RCC 7860 (cell line): ENCODE measurements at places on chromosomes 11 and 22.
A peak's percentile ranks its signal among the peaks of the same experiment; 100 is the strongest.

- peak; percentile 27 for DNase-seq
These were observed 940 bp upstream of the C11orf91 start for GRCh38 chr11:33701302-33702230.

DNA sequence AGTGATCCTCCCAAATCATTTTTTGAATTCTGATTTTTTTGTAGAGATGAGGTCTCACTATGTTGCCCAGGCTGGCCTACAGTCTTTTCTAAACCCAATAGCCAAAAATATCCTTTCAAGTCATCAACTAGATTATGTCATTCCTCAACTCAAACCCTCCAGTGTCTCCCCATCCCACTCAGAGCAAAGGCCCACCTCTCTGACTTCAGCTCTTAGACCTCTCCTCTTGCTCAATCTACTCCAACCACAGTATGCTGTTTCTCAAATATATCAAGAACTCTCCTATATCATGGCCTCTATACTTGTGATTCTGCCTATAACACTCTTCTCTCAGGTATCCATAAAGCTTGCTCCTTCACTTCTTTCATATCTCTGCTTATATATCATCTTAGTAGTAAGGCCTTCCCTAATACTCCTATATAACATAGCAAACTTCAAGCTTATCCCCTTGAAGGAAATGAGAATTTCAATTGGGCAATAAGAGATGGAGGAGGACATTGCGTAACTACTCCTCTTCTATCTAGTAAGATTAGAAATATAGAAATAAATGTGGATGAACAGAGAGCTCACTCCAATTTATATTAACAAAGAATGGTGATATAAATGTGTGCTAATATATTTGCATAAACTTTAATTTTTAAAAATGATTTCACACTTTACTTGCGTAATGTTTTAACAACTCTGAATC lies 24.5 kb downstream of the DLG2 start:
- DNase-seq, result no peak

- DNase-seq, result no peak
These were observed 27.9 kb downstream of the PPFIA1 start for GRCh38 chr11:70298243-70298915.

GRCh38 chr22:19961868-19962245 lies 20.2 kb upstream of the TXNRD2 start:
- DNase-seq, result no peak

- DNase-seq, result no peak
These were observed 14.6 kb downstream of the SCGB2A1 start for GRCh38 chr11:62223095-62223494.

- no peak for DNase-seq
These were observed 188.9 kb upstream of the SESN3 start for GRCh38 chr11:95419915-95420314.

DNA sequence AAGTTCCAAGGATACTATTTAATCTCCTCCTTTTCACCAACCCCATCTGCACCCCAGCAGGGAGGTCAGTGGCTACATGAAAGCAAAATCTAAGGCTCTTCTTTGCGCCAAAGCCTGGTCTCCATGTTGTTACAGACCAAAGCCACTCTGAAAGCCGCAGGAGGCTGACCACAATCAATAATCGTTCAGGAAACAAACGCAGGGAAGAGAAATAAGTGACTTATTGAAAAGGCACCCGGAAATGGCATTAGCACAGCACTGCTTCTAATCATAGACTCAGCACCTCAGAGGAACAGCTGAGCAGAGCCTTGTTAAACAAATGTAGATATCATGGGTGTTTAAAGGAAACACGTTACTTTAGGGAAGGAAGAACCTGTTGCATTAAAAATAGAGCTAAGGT lies 183.9 kb downstream of the KIRREL3 start:
- DNase-seq, result no peak

GRCh38 chr11:8988329-8989234 lies 15.2 kb downstream of the NRIP3 start:
- peak; percentile 49 for DNase-seq

GRCh38 chr22:24512043-24512442 lies 16.9 kb downstream of the UPB1 start:
- DNase-seq, result no peak

GRCh38 chr11:129729823-129730222 lies 85.8 kb upstream of the TMEM45B start:
- no peak for DNase-seq

- DNase-seq, result no peak
These were observed 122.1 kb downstream of the BCR start for GRCh38 chr22:23302171-23303002.

DNA sequence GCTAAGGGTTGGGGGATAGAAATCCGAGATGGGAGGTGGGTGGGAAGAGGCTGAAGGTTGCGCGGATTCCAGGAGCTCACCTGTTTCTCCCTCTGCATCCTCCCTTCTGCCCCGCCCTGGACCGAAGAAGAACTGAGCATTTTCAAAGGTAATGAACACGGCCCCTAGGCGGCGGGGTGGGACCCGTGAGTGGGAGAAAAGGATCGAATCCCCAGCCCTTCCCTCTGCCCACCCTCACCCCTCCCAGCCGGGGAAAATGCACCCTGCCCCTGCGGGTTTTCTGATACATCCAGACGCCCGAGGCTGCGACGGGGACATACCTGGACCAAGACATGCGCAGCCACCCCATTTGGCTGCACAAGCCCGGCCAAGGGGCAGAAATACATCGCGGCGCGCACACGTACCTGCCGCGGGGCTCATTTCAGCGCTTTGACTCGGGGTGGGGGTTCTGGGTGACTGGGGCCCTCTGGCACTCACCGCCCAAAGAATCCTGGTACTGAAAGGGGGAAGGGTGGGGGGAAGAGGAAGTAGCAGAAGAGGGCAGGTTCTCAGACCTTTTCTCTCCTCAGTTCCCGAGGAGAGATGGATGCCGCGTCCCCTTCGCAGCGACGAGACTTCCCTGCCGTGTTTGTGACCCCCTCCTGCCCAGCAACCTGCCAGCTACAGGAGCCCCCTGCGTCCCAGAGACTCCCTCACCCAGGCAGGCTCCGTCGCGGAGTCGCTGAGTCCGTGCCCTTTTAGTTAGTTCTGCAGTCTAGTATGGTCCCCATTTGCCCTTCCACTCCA lies 6.0 kb downstream of the VSIG2 start:
- no peak for DNase-seq

- DNase-seq, result no peak
These were observed 787 bp downstream of the LRRC10B start for GRCh38 chr11:61509043-61510029.

- DNase-seq, result no peak
These were observed 6.4 kb upstream of the TSSC4 start for GRCh38 chr11:2393941-2394817.

GRCh38 chr22:17607891-17608521 lies 20.5 kb downstream of the ATP6V1E1 start:
- DNase-seq, result no peak

- DNase-seq, result no peak
These were observed 8.9 kb upstream of the SAMM50 start for GRCh38 chr22:43946384-43946667.

- no peak for DNase-seq
These were observed 19.4 kb downstream of the NPAT start for GRCh38 chr11:108203075-108203474.

DNA sequence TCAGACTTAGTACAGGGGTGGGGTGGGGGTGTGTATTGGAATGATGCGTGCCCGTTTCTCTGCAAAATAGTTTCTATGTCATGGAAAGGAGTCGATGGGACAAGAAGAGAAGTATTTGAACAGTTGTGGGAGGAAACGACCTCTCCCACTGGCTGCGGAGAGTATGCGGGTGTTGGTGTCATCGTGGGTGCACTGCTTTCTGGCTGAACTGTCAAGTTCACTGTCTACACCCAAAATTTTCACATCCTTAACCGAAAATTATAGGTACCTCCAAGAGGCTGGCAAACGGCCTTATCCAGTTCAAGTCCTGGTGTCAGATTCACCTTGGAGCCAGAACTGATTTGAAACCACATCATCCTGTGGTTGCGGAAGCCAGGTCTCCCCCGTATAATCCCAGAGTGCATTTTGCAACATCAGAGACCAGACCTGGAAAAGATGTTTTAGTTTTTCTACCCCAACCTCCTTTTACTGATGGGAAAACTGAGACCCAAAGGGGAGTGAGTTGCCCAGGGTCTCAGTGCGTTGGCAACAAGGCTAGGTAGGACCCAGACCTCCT lies 497 bp upstream of the SSRP1 start:
- DNase-seq, result no peak

DNA sequence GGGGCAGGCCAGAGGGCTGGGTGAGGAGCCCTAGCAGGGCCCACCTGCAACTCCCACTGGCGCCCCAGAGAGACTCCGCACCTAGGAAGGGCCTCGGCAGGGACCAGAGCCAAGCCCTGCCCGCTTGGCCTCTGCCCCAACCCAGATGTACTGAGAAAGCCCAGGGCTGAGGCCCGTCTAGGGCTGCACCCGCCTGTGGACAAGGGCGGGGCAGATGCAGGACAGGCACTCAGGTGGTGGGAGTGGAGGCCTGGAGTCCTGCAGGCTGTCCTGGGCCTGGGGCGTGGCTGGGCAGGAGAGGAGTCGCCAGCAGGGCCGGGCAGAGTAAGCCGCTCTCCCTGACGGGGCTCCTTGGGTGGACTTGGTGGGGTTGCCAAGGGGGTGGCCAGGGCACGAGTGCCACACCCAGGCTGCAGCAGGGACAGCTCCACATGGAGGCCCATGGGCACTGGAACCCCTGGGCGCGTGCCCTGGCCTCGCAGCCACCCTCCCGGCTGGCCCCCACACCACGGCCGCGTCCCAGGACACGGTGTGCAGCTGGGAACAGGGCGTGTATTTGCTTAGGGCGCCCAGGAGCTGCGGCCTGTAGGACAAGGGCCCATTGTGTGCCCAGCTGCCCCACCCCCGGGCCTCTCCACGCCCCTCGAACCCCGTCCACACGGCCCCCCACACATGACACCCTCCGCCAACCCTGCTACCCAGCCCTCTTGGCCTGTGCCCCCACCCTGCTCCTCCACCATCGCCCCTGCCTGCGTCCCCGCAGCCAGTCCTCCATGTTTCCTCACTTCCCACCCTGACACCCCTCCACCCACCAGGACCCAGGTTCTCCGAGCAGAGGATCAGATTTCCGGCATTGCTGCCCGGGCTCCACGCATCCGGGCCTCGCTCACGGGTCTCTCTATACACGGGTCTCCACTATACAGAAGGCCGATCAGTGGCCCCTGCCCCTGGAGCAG lies 11.3 kb upstream of the PIM3 start:
- DNase-seq, result no peak

- DNase-seq, result no peak
These were observed 97.1 kb upstream of the NAV2 start for GRCh38 chr11:19615341-19616183.

GRCh38 chr11:128709402-128709801 lies 15.5 kb downstream of the FLI1 start:
- peak; percentile 58 for DNase-seq

DNA sequence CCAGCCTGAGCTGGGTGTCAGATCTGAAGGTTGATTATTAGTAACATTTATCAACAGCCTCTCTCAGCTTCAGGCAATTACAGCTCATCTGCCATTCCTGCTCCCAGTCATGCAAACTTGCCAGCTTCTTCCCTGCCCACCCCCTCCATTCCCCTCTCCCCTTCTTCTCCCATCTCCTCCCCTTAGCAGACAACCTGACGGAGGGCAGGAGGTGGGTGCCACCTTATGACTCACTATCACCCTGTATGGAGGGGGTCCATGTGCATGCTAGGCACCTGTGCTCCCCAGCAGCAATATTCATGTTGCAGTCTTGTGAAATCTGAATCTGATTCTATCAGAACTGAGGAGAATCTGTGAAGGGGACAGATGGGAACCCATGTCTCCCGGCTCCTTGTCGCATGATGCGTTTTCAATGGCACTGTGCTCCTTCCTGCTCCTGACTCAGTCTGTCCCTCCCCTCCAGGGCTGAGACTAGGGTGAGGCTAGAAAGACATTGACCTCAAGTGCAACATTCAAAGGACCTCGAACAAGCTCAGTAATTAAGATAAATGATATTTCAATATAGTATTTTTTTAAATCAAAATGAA lies 46.3 kb upstream of the TUB start:
- DNase-seq, result no peak

DNA sequence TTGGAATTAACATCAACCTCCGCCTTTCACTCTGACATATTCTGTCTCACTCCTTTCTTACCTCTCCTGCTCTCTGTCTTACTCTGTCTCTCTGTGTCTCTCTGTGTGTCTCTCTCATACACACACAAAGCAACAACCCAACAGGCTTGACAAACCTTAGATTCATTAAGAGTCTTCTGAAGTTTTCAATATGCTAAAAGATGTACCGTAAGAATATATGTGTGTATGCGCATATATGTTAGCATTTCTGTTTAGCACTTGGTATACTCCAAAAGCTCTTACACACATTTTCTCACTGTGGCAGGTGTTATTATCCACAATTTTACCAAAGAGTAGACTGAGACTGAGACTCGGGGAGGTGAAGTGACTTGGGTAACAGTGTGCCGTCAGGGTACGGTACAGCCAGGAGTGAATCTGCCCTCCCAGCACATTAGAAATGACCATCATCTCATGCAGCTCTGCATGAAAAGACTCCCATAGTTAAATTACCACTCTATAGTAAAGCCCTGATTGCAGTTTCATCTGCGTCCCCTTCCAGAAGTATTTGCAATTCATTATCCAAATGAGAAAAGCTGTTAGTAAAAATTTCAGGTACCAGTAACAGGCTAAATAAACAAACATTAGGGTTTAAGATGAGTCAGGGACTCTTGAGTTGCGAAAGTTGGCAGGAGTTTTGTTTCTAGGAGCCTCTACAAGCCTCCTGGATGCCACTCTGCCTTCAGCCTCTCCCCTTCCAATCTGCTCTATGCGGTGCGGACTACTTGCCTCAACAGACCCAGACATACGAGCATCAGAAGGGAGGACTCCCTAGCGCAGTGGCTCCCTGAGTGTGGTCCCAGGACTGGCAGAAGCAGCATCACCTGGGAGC lies 195.2 kb upstream of the TMEM45B start:
- DNase-seq, result no peak

- DNase-seq, result no peak
These were observed 18.4 kb downstream of the SELENOO start for GRCh38 chr22:50218996-50219727.
